ENCODE measurements at places on chromosomes 3 and 15.

GRCh38 chr3:52783211-52783555 lies 5.8 kb downstream of the ITIH1 start:
- no peak for DNase-seq
- H3K4me1 ChIP-seq, result peaks cover 74% of the 10 kb centered on the region
- no peaks in the 10 kb centered on the region for H3K27me3 ChIP-seq
- H3K4me3 ChIP-seq, result no peak overlapping the region

- DNase-seq, result no peak
- H3K4me3 ChIP-seq, result no peak overlapping the region
- H3K27me3 ChIP-seq, result no peaks in the 10 kb centered on the region
- H3K27ac ChIP-seq, result no peak overlapping the region
- H3K4me1 ChIP-seq, result no peaks in the 10 kb centered on the region
Observed at GRCh38 chr3:168113848-168114247, 18.1 kb upstream of the GOLIM4 start.

- H3K4me1 ChIP-seq, result no peaks in the 10 kb centered on the region
- H3K36me3 ChIP-seq, result no peaks in the 10 kb centered on the region
- H3K4me3 ChIP-seq, result no peak overlapping the region
- no peak for DNase-seq
Observed at GRCh38 chr15:61518191-61518950, 289.3 kb upstream of the RORA start.

DNA sequence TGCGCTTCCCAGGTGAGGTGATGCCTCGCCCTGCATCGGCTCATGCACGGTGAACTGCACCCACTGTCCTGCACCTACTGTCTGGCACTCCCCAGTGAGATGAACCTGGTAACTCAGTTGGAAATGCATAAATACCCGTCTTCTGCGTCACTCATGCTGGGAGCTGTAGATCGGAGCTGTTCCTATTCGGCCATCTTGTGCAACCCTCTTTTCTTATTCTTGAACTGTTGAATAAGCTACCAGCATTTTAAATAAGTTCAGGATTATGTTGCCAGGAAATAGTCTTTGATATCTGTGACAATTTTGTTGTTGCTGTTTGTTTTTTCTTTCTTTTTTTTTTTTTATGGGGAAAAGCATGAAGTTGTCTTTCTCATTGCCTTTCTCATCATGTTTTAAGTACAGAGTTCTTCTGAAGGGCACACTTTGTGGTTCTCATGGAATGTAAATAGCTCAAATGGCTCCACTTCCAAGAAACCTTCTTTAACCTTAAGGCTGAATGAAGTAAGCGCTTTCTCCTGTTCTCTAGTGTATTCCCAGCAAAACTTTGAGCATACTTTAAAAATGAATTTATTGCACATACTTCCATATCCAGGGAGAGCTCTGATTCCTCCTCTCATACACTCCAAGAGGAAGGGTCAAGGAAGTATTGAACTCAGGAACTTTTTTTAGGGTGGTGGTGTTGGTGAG lies 468.0 kb upstream of the TBL1XR1 start:
- no peak overlapping the region for H3K4me3 ChIP-seq
- no peak overlapping the region for H3K27ac ChIP-seq
- no peak for DNase-seq

- H3K36me3 ChIP-seq, result peaks cover 4% of the 10 kb centered on the region
- no peak for DNase-seq
- H3K27ac ChIP-seq, result no peak overlapping the region
- H3K27me3 ChIP-seq, result no peaks in the 10 kb centered on the region
Observed at GRCh38 chr15:49023354-49023753, 22.9 kb downstream of the SECISBP2L start.

GRCh38 chr3:16143861-16144447 lies 30.5 kb upstream of the GALNT15 start:
- no peak overlapping the region for H3K4me3 ChIP-seq
- DNase-seq, result no peak
- no peak overlapping the region for H3K27ac ChIP-seq

DNA sequence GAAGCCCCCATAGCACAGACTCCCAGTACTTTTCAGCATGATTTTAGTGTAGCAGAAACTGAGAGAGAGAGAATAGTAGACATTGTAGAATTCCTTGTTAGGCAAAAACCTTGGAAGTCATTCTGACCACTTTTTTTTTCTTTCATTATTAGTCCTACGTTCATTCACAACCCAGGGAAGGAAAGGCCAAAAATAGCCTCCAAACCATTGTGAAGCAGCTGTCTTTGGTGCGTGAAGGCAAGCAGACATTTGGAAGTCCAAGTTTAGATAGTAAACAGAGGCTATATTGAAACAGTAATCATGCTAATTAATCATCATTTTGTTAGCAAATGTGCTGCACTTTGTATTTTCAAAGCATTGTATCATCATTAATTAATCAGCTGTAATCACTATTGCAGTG lies 34.5 kb downstream of the CCDC54 start:
- no peak overlapping the region for H3K4me3 ChIP-seq
- H3K27ac ChIP-seq, result no peak overlapping the region
- H3K36me3 ChIP-seq, result no peaks in the 10 kb centered on the region
- no peaks in the 10 kb centered on the region for H3K4me1 ChIP-seq

- H3K4me1 ChIP-seq, result no peaks in the 10 kb centered on the region
- H3K36me3 ChIP-seq, result no peaks in the 10 kb centered on the region
- no peaks in the 10 kb centered on the region for H3K27me3 ChIP-seq
- DNase-seq, result no peak
- no peak overlapping the region for H3K4me3 ChIP-seq
- no peak overlapping the region for H3K27ac ChIP-seq
Observed at GRCh38 chr3:115698851-115699591, 75.7 kb downstream of the GAP43 start.

- no peaks in the 10 kb centered on the region for H3K4me1 ChIP-seq
- H3K4me3 ChIP-seq, result no peak overlapping the region
- H3K27me3 ChIP-seq, result no peaks in the 10 kb centered on the region
Observed at GRCh38 chr3:146189519-146190173, 28.7 kb upstream of the PLOD2 start.

DNA sequence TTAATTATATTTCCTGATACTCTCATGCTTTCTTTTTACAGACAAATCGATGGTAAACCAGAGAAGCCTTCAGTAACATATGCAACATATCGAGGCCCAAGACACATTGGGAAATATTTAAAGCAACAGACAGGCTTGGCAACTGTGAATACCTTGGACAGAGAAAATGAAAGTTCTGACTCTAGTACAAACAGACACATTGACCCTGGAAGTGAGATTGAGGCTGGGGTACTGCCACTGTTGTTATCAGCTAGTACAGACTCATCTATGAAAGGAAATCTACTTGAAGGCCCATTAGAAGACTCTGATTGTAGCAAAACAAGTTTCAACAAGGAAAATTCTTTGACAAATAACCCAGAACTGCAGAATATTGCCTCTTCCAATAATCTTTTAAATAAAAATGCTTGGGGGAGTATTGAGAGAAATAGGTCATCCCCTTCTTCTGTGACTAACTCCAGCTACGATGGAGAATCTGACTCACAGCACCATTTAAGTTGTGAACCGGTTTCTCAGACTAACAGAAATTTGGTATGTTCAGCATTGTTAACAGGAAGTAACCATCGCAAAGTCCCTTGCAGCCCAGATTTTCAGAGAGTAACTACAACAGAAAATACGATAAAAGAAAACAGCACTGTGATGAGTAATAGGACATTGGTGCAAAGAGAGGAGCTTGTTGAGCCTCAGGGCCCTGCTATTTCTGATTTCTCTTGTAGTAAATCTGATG lies 50.2 kb downstream of the CRYBG3 start:
- no peaks in the 10 kb centered on the region for H3K27me3 ChIP-seq
- no peaks in the 10 kb centered on the region for H3K36me3 ChIP-seq
- no peaks in the 10 kb centered on the region for H3K4me1 ChIP-seq
- DNase-seq, result no peak

DNA sequence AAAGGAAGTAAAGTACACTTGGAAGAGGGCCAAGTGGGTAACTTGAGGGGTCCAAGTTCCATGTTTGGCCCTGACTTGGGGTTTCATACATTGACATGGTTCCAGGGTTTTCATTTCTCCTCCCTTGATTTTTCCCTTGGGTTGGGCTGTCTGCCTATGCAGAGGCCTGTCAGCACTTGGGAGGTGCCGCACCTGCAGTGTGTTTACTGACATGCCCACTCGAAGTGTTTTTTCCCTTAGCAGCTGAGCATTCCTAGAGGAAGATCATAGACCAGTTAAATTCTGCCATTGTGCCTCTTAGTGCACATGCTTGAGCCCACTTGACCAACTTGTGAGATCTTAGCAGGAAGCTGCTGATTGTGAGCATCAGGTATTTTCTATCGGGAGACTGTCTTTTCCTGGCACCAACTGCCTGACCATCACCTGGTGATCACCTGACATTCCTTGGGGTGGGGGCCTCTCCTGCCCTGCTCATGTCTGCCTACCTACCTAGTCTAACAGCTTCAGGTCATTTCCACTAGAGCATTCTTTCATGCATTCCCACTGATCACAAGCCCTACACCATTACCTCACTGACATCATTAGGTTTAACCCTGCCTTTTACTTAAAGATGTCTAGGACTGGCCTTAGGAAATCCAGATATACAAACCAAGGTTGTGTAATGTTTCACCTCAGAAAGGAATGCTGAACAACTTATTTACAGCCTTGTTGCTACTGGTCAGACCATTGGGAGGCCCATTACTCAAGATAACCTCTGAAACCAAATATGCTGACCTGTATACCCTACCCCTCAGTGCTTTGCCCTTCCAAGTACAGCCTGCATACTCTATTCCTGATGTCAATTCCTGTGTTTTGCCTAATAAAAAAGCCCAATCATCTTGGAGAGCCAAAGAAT lies 68.3 kb downstream of the CD47 start:
- H3K4me1 ChIP-seq, result no peaks in the 10 kb centered on the region
- no peak for DNase-seq
- H3K27ac ChIP-seq, result no peak overlapping the region
- H3K27me3 ChIP-seq, result no peaks in the 10 kb centered on the region

GRCh38 chr3:159789017-159789416 lies 199.6 kb upstream of the IL12A start:
- DNase-seq, result no peak
- H3K4me1 ChIP-seq, result no peaks in the 10 kb centered on the region
- no peaks in the 10 kb centered on the region for H3K27me3 ChIP-seq
- peak overlapping the region; percentile 8 for H3K27ac ChIP-seq

DNA sequence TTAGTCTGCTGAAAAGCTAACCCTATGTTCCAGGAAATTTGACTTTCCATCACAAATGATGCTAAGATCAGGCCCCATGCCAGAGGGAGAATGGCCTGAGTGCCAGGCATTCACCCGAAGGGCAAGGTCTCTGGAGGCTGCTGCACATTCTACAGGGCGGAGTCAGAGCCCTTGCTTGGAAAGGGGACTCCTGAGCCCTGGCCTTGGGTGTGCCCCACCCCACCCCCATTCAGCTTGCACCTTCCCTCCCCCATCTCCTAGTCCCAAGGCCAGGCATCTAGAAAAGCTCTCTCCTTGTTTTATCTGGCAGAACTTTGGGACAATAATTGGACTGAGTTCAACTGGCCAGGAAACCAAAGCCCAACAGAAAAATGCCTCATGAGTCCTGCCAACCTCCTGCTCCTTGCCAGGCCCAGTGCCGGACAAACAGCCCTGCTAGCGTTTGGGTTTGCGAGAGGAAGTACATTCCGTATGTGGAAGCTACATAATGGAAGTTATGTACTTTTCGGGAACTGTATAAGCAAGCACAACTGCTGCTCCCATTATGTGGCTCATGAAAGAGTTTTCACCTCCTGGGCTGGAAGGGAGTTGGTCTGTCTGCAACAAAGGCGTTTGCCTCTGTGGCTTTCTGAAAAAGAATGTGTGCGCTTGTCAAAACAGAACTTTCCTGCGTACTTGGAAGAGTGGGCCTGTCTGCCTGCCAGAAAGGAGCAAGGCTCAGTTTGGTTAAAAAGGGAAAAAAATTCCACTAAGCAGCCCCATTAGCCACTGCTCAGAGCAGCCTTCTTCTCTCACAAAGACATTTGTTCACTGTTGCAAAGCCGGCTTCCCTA lies 321.5 kb upstream of the CTNNB1 start:
- no peak overlapping the region for H3K27ac ChIP-seq
- no peak overlapping the region for H3K4me3 ChIP-seq
- no peaks in the 10 kb centered on the region for H3K27me3 ChIP-seq
- H3K4me1 ChIP-seq, result no peaks in the 10 kb centered on the region

DNA sequence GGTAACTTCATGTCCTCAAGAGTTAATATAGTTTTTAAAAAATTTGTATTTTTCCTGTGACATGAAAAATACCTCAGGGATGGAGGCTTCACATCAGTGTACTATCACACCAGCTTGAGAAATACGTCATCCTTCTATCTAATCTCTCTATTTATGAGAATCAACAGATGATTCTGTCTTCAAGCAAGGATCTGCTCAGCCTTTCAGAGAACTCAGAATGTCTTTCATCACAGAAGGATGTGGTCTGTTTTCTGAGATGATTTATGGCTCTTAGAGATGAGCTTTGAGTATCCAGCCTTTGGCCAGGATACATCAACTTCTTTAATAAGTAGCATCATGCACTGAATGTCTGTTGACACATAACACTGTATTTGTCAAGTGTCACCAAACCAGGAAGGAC lies 193.9 kb downstream of the DTWD1 start:
- no peaks in the 10 kb centered on the region for H3K4me1 ChIP-seq
- DNase-seq, result no peak
- H3K27me3 ChIP-seq, result no peaks in the 10 kb centered on the region
- H3K4me3 ChIP-seq, result no peak overlapping the region
- H3K36me3 ChIP-seq, result no peaks in the 10 kb centered on the region
- no peak overlapping the region for H3K27ac ChIP-seq

DNA sequence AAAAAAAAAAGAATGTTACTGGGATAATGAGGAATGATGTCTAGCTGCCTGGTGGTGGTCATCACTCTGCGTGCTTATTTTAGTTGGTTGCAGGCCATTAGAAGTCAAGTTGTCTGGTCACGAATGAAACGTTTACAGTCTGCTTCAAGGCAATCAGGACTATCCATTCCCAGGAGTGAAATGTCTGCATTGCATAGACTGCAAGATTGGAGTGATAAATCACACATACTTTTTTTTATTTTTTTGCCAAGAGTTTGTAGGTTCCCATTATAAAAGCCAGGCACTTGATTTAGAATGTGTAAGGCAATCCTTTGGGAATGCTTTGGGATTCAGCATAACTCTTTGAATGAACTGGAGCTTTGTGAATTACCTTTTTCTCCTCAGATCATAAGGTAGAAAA lies 132.3 kb downstream of the STAC start:
- H3K4me3 ChIP-seq, result no peak overlapping the region
- no peaks in the 10 kb centered on the region for H3K27me3 ChIP-seq
- no peak overlapping the region for H3K27ac ChIP-seq
- no peak for DNase-seq
